Cardiac muscle cell (in vitro differentiated cells and primary cell): ENCODE measurements at places on chromosomes 4 and X.

- no peak for DNase-seq
- H3K4me3 ChIP-seq, result no peak overlapping the region
- H3K36me3 ChIP-seq, result no peaks in the 10 kb centered on the region
- H3K4me1 ChIP-seq, result no peaks in the 10 kb centered on the region
- no peak overlapping the region for H3K27ac ChIP-seq
Observed at GRCh38 chr4:166230841-166231240, 357.8 kb downstream of the TLL1 start.

- no peaks in the 10 kb centered on the region for H3K27me3 ChIP-seq
- no peaks in the 10 kb centered on the region for H3K4me1 ChIP-seq
- H3K27ac ChIP-seq, result no peak overlapping the region
- H3K36me3 ChIP-seq, result no peaks in the 10 kb centered on the region
- no peak for DNase-seq
- H3K4me3 ChIP-seq, result no peak overlapping the region
Observed at GRCh38 chr4:103410386-103410785, 212.2 kb upstream of the CENPE start.

GRCh38 chrX:39823854-39824253 is 273.9 kb downstream of the BCOR start:
- H3K4me1 ChIP-seq, result peaks cover 7% of the 10 kb centered on the region
- H3K27me3 ChIP-seq, result no peaks in the 10 kb centered on the region
- no peak for DNase-seq
- no peaks in the 10 kb centered on the region for H3K36me3 ChIP-seq
- no peak overlapping the region for H3K4me3 ChIP-seq
- no peak overlapping the region for H3K27ac ChIP-seq

DNA sequence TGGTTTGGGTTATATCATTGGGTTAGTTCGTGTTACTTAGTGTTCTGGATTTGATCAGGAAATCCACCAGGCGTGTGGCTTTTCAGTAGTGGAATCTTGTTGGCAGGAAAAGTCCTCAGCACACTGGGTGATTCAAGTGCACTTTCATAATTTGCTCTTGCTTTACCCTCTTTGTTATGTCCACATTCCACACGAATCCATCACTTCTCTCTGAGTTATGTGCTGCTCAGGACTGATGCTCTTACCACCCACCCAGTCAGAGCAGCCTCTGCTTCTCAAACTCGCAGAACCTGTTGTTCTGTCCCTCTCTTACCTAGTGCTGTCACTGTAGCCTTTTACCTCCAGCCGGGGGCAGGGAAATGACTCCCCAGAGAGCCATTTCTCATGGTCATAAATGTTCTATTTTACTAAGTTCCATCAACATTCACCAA is 37.2 kb upstream of the SCRG1 start:
- H3K4me1 ChIP-seq, result no peaks in the 10 kb centered on the region
- H3K4me3 ChIP-seq, result no peak overlapping the region
- H3K27me3 ChIP-seq, result no peaks in the 10 kb centered on the region
- DNase-seq, result no peak
- H3K27ac ChIP-seq, result no peak overlapping the region
- H3K36me3 ChIP-seq, result no peaks in the 10 kb centered on the region

DNA sequence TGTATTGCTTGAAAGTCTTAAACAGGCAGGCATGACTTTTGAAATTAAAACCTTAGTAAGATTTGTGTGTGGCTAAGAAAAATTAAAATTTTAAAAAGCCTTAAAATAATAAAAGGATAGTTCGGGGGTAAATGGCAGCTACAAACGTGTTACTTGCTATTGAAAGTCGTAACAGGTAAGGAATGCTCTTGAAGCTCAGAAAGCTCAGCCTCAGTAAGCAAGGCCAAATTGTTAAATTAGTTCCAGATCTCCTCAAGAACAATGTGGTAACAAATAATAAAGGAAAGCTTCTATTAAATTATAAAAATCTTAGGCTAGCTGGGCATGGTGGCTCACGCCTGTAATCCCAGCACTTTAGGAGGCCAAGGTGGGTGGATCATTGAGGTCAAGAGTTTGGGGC is 25.5 kb downstream of the PRMT9 start:
- no peak overlapping the region for H3K4me3 ChIP-seq
- no peaks in the 10 kb centered on the region for H3K4me1 ChIP-seq
- no peak overlapping the region for H3K27ac ChIP-seq
- no peak for DNase-seq
- peaks cover 20% of the 10 kb centered on the region for H3K36me3 ChIP-seq

GRCh38 chr4:4758681-4759080 is 100.8 kb upstream of the MSX1 start:
- no peak for DNase-seq
- no peaks in the 10 kb centered on the region for H3K27me3 ChIP-seq
- no peak overlapping the region for H3K4me3 ChIP-seq
- no peak overlapping the region for H3K27ac ChIP-seq
- H3K4me1 ChIP-seq, result peaks cover 16% of the 10 kb centered on the region

DNA sequence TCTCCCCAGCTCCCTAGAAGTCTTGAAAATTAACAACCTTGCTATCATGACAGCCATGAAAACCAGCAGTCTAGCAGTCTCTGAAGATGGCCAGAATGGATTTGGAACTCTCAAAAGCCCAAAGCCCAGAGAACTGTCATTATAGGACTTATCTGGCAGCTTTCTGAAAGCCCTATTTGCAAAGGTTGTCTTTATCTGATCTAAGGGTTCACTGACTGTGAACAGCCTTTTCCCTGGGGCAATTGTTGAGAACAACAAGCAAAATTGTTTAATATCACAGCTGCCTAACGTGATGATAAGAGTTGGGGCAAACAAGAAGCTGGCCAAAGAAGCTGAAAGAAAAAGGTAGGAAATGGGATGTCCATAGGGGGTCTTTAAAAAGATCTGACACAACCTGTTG is 20.9 kb upstream of the KLHL8 start:
- H3K27me3 ChIP-seq, result no peaks in the 10 kb centered on the region
- no peak for DNase-seq
- H3K4me3 ChIP-seq, result no peak overlapping the region
- H3K4me1 ChIP-seq, result no peaks in the 10 kb centered on the region

DNA sequence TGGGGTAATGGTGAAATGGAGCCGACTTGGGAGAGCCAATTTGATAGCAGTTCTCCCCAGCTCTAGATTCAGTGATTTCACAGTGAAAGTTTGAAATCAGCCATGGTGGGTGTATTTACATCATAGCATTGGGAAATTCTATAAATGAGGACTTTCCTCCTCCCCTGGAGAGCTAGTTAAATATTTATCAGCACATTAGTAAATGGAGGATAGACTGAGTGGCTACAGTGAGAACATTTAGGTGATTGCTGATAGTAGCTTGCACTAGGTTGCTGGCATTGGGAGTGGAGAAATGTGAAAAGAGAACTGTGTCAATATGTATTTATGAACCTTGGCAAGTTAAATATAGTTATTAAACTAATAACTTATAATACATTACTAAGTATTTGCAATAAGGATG is 347.3 kb downstream of the CCSER1 start:
- no peaks in the 10 kb centered on the region for H3K27me3 ChIP-seq
- no peaks in the 10 kb centered on the region for H3K4me1 ChIP-seq
- H3K4me3 ChIP-seq, result no peak overlapping the region
- H3K36me3 ChIP-seq, result no peaks in the 10 kb centered on the region
- no peak for DNase-seq

DNA sequence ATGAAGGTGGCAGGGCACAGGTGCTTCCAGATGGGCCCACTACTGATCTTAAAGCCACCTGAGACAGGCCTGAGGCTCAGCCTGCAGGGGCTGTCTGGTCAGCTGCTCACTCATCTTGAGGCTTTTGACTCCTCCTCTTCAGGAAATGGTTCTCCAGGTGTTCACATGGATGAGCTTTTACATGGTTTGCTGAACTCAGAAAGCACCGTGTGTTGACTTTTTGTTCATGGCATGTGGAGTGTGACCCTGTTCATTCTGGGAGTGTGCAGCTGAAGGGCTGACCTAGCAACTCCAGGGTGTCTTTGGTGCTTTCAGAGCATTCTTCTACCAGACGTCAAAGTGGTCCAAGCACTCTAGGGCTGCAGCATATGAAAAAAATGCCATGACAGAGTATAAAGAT is 111.1 kb downstream of the CCNG2 start:
- H3K27ac ChIP-seq, result no peak overlapping the region
- no peaks in the 10 kb centered on the region for H3K36me3 ChIP-seq
- H3K27me3 ChIP-seq, result peaks cover 3% of the 10 kb centered on the region
- H3K4me3 ChIP-seq, result no peak overlapping the region
- no peaks in the 10 kb centered on the region for H3K4me1 ChIP-seq

GRCh38 chr4:112901962-112902411 is 147.5 kb upstream of the ANK2 start:
- H3K27me3 ChIP-seq, result no peaks in the 10 kb centered on the region
- no peak overlapping the region for H3K27ac ChIP-seq
- H3K4me3 ChIP-seq, result no peak overlapping the region
- peaks cover 3% of the 10 kb centered on the region for H3K4me1 ChIP-seq
- DNase-seq, result no peak

GRCh38 chr4:164169591-164169990 is 584.3 kb upstream of the SMIM31 start:
- no peak overlapping the region for H3K27ac ChIP-seq
- H3K27me3 ChIP-seq, result no peaks in the 10 kb centered on the region
- no peaks in the 10 kb centered on the region for H3K4me1 ChIP-seq
- no peaks in the 10 kb centered on the region for H3K36me3 ChIP-seq
- DNase-seq, result no peak

DNA sequence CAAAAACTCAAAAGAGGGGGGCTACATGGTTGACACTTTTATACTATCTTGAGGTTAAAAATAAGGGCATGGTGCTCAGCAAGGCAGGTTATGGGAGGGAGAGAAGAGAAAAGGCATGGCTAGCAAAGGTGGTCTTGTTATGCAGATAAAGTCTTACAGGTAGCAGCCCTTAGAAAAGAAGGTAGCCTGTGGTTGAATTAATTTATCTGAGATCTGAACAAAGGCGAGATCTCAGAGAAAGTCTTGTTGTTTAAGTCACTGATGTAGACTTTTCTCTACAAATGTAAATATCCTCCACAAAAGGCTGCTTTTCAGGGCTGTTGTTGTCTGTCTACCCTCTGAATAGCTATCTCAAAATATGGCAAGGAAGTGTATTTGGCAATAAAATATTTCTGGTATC is 1250.4 kb downstream of the PCDH18 start:
- H3K4me1 ChIP-seq, result no peaks in the 10 kb centered on the region
- H3K4me3 ChIP-seq, result no peak overlapping the region
- H3K27ac ChIP-seq, result no peak overlapping the region
- no peak for DNase-seq

- H3K4me3 ChIP-seq, result no peak overlapping the region
- no peak overlapping the region for H3K27ac ChIP-seq
- no peaks in the 10 kb centered on the region for H3K4me1 ChIP-seq
- no peaks in the 10 kb centered on the region for H3K27me3 ChIP-seq
- DNase-seq, result no peak
- no peaks in the 10 kb centered on the region for H3K36me3 ChIP-seq
Observed at GRCh38 chr4:146844761-146845160, 100.9 kb downstream of the TTC29 start.

- no peaks in the 10 kb centered on the region for H3K36me3 ChIP-seq
- H3K4me1 ChIP-seq, result no peaks in the 10 kb centered on the region
- DNase-seq, result no peak
- H3K27me3 ChIP-seq, result no peaks in the 10 kb centered on the region
- H3K27ac ChIP-seq, result no peak overlapping the region
- no peak overlapping the region for H3K4me3 ChIP-seq
Observed at GRCh38 chr4:133137571-133137970, 11.5 kb upstream of the PCDH10 start.
